ENCODE measurements at places on chromosomes 11 and 22.

DNA sequence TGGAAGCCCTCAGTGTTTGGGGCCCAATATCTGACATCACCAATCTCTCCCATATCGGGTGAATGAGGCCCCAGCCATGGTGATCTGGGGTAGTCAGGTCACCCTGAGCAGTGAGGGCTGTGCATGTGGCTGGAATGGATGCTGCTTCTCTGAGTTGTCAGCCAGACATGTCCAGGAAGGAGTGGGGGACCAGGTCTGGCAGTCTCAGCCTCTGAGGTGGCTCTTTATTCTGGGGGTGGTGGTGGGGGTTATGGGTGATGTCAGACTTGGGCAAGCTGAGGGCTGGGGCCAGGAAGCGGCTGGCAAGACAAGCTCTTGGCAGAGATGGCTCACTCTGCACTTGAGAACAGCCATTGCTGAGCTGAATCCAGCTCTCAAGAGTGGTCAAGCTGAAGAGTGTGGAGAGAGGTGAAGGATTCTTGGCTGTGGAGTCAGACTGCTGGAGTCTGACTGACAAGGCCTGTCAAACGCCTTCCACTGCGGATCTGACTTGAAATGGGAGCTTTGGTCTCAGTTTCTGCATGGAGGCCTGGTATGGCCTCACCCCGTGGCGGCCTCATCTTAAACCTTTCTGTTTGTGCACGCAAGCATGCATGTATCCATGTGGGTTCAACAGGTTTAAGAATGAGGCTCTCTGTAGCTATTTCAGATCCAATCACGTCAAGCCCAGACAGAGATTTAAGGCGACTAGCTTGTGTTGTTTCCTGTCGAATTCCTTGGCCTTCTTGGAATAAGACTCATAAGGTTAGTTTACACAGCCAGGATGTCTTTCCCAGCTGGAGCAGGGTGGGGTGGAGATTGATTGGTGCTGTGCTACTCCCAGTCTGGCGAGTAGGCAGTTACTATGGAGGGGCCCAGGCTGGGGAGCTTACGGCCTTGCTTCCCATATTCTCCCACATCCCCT, 83.9 kb upstream of the TIMP3 start:
- no peak for DNase-seq

- no peak for DNase-seq
These were observed 835.1 kb downstream of the NTM start for GRCh38 chr11:132205496-132205895.

DNA sequence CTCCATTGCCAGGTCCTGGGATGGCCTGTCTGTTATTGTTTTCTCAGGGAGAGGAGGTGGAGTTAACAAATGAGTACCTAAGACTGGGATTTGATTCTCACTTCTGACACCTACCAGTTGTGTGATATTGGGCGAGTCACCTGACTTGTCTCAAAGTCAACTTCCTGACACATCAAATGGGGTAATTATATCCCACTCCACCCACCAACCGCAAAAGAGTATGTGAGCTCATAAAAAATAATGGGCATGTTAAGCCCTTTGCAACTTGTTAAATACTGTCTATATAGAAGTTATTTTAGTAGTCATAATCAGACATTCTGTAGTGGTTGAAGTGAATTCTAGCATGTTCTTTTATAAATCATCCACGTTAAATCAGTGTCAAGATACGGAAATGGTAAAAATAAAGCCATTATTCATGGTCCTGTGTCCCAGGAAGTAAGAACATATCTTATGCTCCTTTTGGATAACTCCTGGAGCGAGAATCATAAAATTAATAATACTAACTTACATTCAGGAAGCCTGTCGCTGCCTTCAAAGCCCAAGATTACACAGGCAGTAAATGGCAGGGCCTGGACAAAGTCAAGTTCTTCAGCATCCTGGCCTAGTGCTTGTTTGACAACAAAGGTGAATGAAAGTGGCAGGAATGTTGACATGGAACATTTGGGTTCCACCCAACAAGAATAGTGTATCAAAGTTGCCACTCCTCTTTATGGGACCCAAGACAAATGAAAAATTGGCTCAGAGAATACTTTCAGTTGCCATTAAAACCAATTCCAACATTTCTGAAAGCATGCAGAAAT, 54.3 kb downstream of the SYTL2 start:
- DNase-seq: no peak

DNA sequence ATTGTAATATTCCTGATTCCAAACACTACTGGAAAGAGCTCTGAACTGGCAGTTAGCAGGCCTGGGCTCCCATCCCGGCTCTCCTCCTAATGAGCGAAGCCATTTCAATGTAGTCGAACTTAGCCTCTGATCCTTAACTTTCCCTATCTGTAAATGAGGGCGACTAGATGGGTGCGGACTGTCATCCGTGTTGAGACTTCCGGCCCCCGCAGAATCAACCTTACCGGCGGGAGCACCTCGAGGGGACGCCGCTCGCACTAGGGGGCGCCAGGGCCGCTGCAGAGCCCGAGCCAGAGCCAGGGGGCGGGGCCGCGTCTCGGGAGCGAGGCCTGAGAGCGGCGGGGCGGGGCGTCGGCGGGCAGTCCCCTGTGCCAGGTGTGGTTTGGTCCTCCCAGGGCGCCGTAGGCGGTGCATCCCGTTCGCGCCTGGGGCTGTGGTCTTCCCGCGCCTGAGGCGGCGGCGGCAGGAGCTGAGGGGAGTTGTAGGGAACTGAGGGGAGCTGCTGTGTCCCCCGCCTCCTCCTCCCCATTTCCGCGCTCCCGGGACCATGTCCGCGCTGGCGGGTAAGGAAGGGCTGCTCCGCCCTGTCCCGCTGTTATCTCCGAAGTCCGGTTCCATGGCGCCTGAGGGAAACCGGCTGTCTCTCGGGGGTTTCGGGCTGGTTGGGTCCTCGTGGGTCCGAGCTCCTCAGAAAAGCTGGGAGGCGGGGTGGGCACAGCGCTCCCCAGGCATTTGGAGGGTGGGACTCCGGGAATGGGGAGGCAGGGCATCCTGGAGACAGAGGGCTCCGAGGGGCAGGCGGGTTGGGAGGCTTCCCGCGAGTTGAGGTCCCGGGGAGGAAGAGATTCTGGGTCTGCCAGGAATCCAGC, at the start of gene LIMK2:
TSS of gene LIMK2 (plus strand) at position 437 of the 869 bp plus-strand sequence. CDS start at position 548, 111 bp downstream.
- peak; percentile 66 for DNase-seq

GRCh38 chr11:112689851-112690250, 271.4 kb upstream of the NCAM1 start:
- no peak for DNase-seq

- DNase-seq: no peak
These were observed 297.7 kb upstream of the CCDC90B start for GRCh38 chr11:83583757-83584366.

DNA sequence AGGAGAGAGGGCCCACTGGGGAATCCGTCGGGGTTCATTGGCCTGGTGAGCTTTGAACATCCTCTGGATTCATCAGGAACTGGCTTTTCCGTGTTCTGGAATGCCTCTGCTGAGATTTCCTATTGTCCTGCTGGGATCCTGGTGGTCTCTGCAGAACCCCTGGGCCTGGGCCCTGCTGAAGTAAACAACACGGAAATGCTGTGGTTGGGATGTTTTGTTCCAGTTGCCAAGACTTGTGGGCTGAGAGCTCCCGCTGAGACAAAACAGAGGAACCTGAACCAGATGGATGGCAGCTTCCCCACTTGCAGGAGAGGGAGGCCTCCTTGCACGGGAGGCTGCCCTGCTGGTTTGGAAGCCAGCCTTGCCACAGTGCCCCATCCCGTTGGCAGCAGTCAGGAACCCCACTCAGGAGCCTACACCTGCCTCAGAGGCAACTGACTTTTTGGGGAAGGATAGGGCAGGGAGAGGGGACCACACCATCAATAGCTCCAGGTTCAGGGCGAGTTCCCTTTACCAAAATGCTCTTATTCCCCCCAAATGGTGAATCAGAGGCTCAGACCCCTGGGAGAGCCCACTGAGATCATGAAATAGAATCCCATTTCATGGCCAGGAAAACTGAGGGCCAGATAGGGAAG, 60.7 kb downstream of the LRRC32 start:
- DNase-seq: no peak

DNA sequence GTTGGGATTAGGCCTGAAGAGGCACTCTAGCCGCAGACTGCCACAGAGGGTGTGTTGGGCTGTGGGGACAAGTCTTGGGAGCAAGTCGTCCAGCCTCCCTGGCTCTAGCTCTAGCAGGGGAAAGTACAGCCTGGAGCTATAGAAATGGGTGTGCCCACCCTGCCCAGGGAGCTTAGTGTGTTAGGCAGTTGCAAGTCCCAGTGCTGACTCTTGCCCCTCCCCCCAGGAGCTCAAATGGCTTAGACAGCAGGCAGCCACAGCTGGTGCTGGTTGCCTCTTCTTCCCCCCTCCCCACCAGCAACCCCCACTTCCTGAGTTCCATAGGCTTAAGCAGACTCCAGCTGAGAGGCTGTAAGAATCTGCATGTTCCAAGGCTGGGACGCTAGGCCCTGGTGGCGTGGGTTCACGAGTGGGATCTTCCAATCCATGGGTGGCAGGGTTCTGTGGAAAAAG, 61.2 kb downstream of the GUCY1A2 start:
- no peak for DNase-seq

GRCh38 chr22:25729016-25729995, 12.7 kb upstream of the MYO18B start:
- DNase-seq: no peak

DNA sequence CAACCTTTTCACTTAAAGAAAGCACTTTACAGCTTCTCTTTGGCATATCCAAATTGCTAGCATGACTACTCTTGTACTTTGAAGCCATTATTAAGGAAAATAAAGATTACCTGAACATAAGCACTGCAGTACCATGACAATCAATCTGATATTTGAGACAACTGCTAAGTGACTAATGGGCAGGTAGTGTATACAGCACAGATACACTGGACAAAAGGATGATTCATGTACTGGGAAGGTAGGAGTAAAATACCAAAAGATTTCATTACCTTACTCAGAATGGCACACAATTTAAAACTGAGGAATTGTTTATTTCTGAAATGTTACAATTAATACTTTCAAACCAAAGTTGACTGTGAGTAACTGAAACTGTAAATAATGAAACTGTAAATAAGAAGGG, 1054.3 kb upstream of the TENM4 start:
- no peak for DNase-seq

DNA sequence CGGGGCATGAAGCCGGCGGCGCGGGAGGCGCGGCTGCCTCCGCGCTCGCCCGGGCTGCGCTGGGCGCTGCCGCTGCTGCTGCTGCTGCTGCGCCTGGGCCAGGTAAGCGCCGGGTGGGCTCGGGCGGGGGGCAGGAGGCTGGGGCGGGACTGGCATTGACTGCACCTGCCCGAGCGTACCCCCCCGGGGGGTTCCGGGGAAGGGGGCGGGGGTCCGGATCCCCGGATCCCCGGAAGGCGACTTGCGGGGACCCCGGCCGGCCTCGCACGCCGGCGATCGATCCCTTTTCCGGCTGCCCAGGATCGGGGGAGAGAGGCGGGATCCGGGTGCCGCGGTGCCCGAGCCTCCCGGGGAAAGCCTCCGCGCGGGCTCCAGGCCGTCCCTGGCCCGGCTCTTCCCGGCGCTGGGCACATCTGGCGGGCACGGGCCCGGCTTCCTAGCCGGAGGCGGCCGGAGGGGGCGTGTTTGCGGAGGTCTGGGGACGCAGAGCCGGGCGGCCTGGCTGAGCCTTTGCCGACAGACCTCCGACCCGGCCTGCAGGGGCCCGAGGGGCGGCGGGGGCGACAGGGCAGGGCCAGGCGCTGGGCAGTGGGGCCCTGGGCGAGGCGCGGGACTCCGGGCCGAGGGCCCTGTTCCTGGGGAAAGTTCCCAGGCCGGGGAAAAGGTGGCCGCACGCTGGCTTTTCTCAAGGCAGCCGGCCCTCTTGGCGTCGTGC, 705 bp downstream of the PTPRJ start:
- no peak for DNase-seq

DNA sequence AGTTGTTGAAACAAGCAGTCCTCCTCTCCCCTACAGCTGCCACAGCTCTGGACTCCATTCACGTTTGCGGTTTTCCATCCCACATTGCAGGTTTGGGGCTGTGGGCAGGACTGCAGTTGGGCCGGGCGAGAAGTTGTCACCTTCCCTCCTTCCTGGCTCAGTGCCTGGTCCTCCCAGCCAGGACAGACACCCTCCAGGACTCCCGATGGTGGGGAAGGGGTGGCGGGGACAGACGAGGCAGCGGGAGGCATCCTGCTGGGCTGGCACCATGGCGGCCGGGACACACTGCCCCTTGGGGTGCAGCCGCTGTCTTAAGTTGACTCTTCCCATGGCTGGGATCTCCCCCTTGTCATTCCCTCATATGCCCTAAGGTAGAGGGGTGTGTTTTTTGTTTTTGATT, 615.2 kb downstream of the BRD1 start:
- no peak for DNase-seq

DNA sequence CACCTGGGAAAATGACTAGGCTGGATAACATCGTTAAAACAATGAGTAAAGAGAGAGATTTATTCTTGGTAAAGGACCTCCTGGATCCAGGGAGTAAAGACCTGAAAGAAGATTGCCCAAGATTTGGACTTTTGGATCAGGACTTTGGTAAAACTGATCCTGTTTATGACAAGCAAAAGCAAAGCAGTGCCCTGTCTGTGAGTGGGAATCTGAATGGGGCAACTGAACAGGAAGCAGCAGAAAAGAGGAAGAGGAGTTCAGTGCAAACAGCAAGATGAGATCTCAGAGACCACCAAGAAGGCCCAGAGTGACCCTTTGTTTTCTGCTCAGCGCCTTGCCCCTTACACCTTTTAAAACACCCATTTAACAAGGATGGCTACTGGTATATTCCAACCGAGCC, 122.0 kb downstream of the VPREB1 start:
- DNase-seq: no peak

GRCh38 chr11:117817368-117818040, 7.0 kb downstream of the FXYD2 start:
- no peak for DNase-seq

GRCh38 chr11:116510166-116510565, 262.6 kb downstream of the BUD13 start:
- no peak for DNase-seq

DNA sequence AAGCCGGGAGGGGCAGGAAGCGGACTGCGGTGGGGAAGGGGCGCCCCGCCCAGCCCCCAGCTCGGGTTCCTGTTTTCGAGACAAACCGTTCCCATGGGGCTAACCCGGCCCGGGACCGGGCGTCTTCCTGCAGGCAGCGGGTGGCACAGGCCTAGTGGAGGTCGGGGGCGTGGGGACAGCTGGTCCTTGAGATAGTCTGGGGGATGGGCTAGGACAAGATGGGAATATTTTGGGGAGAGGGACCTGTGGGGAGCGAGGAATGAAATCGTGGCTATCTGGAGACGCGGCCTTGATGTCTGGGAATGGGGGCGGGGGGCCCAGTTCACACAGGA, 1.2 kb upstream of the RASGRP2 start:
- DNase-seq: peak; percentile 76

- DNase-seq: no peak
These were observed 22.8 kb downstream of the INCENP start for GRCh38 chr11:62146476-62147200.

DNA sequence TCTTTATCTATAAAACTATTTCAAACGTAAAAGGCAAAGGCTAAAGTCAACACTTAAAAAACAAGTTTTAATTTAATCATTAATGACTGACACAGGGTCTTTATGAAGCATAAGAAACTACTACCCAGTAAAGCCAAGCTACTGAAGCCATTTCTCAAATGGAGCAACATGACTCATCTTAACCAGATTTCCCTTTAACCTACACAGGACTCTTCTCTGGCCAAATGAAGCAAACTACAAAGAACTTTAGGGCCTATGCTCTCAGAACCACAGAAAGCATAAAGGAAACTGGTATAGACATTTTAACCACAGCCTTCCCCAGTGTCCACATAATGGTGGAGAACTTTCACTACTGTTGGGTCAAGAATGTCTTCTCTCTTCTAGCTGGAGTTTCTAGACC, 34.7 kb downstream of the ALG9 start:
- DNase-seq: no peak

- no peak for DNase-seq
These were observed 921 bp downstream of the TESMIN start for GRCh38 chr11:68750195-68751003.

GRCh38 chr11:12606597-12606996, 67.6 kb upstream of the TEAD1 start:
- no peak for DNase-seq

Data from esophagus squamous epithelium (tissue), 5 donors.